K562 (cell line): ENCODE measurements at places on chromosomes 2 and 18. TPM values are rescaled to one million over a fixed set of nuclear protein-coding genes. Genes with fewer than 3 reads are reported as not detected.

DNA sequence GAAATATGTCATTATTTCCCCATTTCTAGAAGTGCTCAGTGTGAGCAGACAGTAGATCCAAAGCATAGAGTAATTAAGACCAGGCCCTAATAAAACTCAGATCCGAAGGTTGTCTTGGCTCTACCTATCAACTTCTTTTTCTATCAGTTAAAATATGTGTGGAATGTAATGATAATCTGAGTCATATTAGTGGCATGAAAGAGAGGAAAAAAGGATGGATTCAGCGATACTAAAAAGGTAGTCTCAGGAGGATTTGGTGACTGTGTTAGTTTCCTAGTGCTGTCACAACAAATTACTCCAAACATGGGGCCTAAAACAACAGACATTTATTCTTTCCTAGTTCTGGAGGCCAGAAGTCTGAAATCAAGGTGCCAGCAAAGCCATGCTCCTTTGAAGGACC lies 103.7 kb upstream of the NABP1 start:
- no peak overlapping the region for H3K27ac ChIP-seq
- no peak for DNase-seq
- no peaks in the 10 kb centered on the region for H3K27me3 ChIP-seq
- no peaks in the 10 kb centered on the region; the same call in 2 of the 3 replicates for H3K36me3 ChIP-seq
- no peak overlapping the region for H3K4me3 ChIP-seq

- no peak for DNase-seq
- H3K27ac ChIP-seq = no peak overlapping the region
- no peaks in the 10 kb centered on the region for H3K4me1 ChIP-seq
Observed at GRCh38 chr18:41266616-41267015, 688.4 kb upstream of the PIK3C3 start.

DNA sequence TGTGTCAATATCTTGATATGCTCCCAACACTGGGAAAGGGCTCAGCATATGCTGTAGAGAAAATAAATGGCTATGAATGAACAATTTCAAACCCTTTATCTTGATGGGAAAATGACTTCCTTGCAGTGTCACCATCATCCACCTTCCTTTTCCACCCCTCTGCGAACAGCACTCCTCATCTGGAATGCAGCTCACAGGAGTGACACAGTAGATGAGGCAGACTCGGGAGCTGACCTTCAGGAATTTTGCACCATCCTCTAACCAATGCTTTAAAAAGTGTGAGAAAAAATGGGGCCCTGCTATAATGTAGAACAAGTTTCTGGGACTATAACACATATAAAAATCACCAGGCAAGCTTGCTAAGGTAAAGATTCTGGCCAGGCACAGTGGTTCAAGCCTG lies 41.3 kb upstream of the YPEL5 start:
- no peaks in the 10 kb centered on the region for H3K4me1 ChIP-seq
- peaks cover 25% of the 10 kb centered on the region for H3K27me3 ChIP-seq
- no peaks in the 10 kb centered on the region for H3K36me3 ChIP-seq
- no peak overlapping the region for H3K4me3 ChIP-seq
- DNase-seq = no peak
- no peak overlapping the region for H3K27ac ChIP-seq

- H3K27ac ChIP-seq = no peak overlapping the region
- H3K4me1 ChIP-seq = no peaks in the 10 kb centered on the region; the same call in 1 of the 2 replicates
- no peak overlapping the region for H3K4me3 ChIP-seq
- H3K36me3 ChIP-seq = peaks cover 25% of the 10 kb centered on the region
Observed at GRCh38 chr18:9596226-9596625, 18.1 kb downstream of the PPP4R1 start.

DNA sequence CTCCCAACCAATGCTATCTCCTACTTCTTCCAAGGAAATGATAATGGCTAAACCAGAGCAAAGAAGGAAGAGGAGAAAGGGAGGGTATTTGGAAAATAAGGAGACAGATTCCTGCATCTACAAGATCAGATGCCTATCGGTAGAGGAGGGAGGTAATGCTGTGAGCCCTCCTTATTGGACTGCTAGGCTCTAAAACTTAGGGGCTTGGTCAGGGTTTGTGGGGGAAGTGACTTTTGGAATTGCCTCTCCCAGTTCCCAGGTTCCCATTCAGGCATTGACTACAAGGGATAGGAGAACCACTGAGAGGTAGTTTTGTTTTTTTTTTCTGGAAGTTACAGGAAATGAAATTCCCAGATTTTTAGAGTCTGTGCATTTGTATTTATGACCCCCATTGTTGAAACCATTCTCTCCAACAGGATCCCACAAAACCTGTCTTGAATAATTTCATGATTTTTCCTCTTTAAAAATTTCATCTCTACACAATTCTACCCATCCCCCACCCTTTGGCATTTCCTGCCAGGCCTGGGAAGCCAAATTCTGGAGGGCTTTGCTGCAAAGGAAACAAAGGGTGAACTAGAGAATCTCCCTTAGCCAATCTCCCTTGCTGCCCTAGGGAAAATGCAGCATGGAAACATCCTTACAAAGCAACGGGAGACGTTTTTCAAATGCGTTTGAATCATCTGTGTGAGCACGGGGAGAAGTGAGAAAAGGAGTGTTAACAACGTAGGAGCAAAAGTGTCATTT lies 282.1 kb upstream of the EPAS1 start:
- H3K36me3 ChIP-seq = no peaks in the 10 kb centered on the region
- H3K27me3 ChIP-seq = peaks cover 7% of the 10 kb centered on the region

- H3K27ac ChIP-seq = peak overlapping the region; percentile 97; the same call in 2 of the 3 replicates
- peaks cover 60% of the 10 kb centered on the region; the same call in 2 of the 3 replicates for H3K36me3 ChIP-seq
- H3K27me3 ChIP-seq = no peaks in the 10 kb centered on the region
- peak overlapping the region; percentile 80 for H3K4me3 ChIP-seq
Observed at GRCh38 chr2:219178377-219179175, 501 bp downstream of the RETREG2 start.

- H3K4me3 ChIP-seq = no peak overlapping the region
- H3K27ac ChIP-seq = no peak overlapping the region
- no peaks in the 10 kb centered on the region for H3K36me3 ChIP-seq
- no peaks in the 10 kb centered on the region for H3K4me1 ChIP-seq
- no peak for DNase-seq
- no peaks in the 10 kb centered on the region for H3K27me3 ChIP-seq
Observed at GRCh38 chr2:194819367-194819766, 837.7 kb upstream of the SLC39A10 start.

- H3K4me3 ChIP-seq = no peak overlapping the region
- H3K27ac ChIP-seq = no peak overlapping the region
- H3K36me3 ChIP-seq = no peaks in the 10 kb centered on the region
- peaks cover 13% of the 10 kb centered on the region for H3K4me1 ChIP-seq
- no peak for DNase-seq
Observed at GRCh38 chr2:231533777-231534125, 3.5 kb upstream of the NMUR1 start.

GRCh38 chr2:17877811-17878280 lies 621 bp upstream of the KCNS3 start:
- H3K4me1 ChIP-seq = peaks cover 5% of the 10 kb centered on the region; the same call in 1 of the 3 replicates
- no peak overlapping the region for H3K27ac ChIP-seq
- H3K36me3 ChIP-seq = no peaks in the 10 kb centered on the region
- peak overlapping the region; percentile 47 for H3K4me3 ChIP-seq

DNA sequence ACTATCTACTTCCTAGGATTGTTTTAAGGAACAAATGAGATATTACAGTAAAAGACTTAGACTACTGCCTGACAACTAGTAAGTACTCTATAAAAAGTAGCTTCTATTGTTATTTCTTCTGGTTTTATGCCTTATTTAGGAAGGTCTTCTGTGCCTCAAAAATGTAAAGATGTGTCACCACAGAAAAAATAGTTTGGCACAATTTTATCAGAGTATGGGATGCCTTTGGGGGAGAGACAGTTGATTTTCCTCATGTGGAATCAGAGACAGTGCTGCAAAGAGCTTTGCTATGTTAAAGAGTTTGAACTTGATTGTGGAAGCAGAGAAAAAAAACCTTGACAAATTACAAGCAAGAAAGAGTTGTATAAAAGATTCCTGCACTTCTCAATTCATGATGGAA lies 98.4 kb downstream of the EHBP1 start:
- H3K4me3 ChIP-seq = no peak overlapping the region
- H3K36me3 ChIP-seq = no peaks in the 10 kb centered on the region
- DNase-seq = no peak
- H3K4me1 ChIP-seq = no peaks in the 10 kb centered on the region
- H3K27ac ChIP-seq = no peak overlapping the region
- H3K27me3 ChIP-seq = no peaks in the 10 kb centered on the region

DNA sequence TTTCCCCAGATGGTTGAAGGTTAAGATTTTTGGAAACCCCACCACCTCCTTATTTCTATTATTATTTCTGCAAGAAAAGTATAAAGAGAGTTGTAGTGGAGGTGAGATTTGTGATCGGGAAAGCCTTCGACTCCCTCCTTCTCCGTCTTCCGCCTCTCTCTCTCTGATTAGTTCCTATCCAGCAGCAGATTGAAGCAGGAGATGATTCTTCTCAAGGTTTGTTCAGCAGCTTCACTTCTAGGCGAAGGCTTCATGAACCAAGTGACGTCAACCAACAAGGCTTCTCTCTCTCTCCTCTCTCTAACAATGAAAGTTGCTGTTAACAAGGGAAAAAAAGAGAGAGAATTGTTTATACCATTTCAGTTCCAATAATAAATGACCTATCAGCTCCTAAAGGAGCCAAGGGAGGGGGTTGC lies at the start of gene BAZ2B:
Gene BAZ2B, minus strand, starts transcription at position 263 of the 416 bp plus-strand sequence. CDS start 137,829 bp downstream, outside the sequence.
- H3K36me3 ChIP-seq = no peaks in the 10 kb centered on the region
- no peaks in the 10 kb centered on the region for H3K27me3 ChIP-seq
- peak within 1 kb of the TSS; percentile 96 for H3K27ac ChIP-seq
- peak within 1 kb of the TSS; percentile 66 for H3K4me3 ChIP-seq
- peaks cover 5% of the 10 kb centered on the region; the same call in 2 of the 3 replicates for H3K4me1 ChIP-seq

- no peak overlapping the region for H3K27ac ChIP-seq
- no peak for DNase-seq
- no peaks in the 10 kb centered on the region for H3K4me1 ChIP-seq
- H3K27me3 ChIP-seq = peaks cover 6% of the 10 kb centered on the region
- no peaks in the 10 kb centered on the region for H3K36me3 ChIP-seq
Observed at GRCh38 chr2:133887676-133888040, 319.4 kb upstream of the NCKAP5 start.

Gene KANSL3
- 43.7 and 46.2 TPM in 2 replicates for total RNA-seq

Gene TRIM43
- not detected in 2 replicates for total RNA-seq

Gene AMER3
- total RNA-seq = not detected in 2 replicates

Gene SLC19A3
- not detected in 2 replicates for total RNA-seq

Gene RNF149
- 21.8 and 22.8 TPM in 2 replicates for total RNA-seq

Gene ALKAL2
- total RNA-seq = not detected in 2 replicates
